ENCODE measurements at places on chromosomes 6 and 20. TPM values are rescaled to one million over a fixed set of nuclear protein-coding genes. Genes with fewer than 3 reads are reported as not detected.
A peak's percentile ranks its signal among the peaks of the same experiment; 100 is the strongest.

GRCh38 chr6:152312434-152312833, 324.7 kb downstream of the SYNE1 start:
- DNase-seq: no peak
- no peak overlapping the region for H3K27ac ChIP-seq
- H3K4me1 ChIP-seq: peaks cover 19% of the 10 kb centered on the region
- H3K36me3 ChIP-seq: no peaks in the 10 kb centered on the region

GRCh38 chr20:53122853-53123252, 150.7 kb downstream of the TSHZ2 start:
- H3K27ac ChIP-seq: no peak overlapping the region
- H3K27me3 ChIP-seq: no peaks in the 10 kb centered on the region
- peaks cover 11% of the 10 kb centered on the region for H3K36me3 ChIP-seq

- DNase-seq: peak; percentile 10
- H3K4me3 ChIP-seq: peak overlapping the region; percentile 63
- H3K27me3 ChIP-seq: no peaks in the 10 kb centered on the region
Observed at GRCh38 chr6:156167625-156168071, 609.5 kb upstream of the ARID1B start.

DNA sequence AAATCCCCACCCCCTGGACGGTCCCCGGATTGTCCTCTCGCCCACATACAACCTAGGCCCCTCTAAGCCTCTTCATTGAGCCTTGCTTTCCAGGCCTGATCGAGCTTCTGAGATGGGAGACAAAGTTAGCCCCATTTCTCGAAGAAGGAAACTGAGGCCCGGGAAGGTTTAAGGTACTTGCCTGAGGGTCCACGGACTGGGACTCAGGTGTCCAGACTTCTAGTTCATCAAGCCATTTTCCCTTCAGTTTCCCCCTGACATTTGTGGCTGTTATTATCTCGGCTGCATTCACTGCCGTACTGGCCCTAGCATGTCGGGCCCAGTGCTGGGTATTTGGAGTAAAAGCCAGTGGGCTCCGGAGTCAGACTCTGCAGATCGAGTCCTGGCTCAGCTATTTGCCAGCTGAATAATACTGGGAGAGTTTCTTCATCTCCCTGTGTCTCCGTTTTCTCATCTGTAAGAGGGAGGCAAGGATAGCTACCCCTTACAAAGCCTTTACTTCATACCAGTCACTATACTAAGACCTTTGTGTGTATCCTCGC, 633 bp downstream of the RPRD1B start:
- H3K27me3 ChIP-seq: no peaks in the 10 kb centered on the region
- DNase-seq: no peak
- H3K27ac ChIP-seq: peak overlapping the region; percentile 98
- H3K36me3 ChIP-seq: peaks cover 30% of the 10 kb centered on the region
- H3K4me1 ChIP-seq: peaks cover 61% of the 10 kb centered on the region

DNA sequence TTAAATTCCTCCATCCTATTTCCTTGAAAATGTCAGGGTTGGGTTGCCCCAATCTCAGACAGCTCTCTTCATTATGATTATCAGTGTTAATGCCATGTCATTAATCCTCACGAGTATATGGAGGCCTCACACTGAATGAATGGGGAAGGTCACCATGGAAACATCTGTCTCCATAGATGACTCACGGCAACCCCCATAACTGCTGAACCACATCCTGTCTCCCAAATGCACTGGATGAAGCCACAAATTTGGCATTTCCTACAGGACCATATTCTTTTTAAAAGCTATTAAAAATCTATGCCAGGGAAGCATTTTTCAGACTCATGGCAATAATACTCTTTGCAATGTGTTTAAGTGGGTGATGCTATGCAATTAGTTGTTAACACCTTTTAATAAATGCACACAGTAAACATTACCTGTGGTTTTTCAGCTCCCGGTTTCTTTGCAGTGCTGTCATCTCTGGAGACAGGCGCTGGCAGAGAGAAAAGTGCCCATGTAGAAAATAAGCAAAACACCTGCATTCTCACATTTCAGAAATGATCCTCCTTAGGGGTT, 80.1 kb upstream of the PTPRK start:
- peaks cover 23% of the 10 kb centered on the region for H3K4me1 ChIP-seq
- H3K27me3 ChIP-seq: peaks cover 13% of the 10 kb centered on the region
- peak; percentile 15 for DNase-seq
- H3K27ac ChIP-seq: no peak overlapping the region

DNA sequence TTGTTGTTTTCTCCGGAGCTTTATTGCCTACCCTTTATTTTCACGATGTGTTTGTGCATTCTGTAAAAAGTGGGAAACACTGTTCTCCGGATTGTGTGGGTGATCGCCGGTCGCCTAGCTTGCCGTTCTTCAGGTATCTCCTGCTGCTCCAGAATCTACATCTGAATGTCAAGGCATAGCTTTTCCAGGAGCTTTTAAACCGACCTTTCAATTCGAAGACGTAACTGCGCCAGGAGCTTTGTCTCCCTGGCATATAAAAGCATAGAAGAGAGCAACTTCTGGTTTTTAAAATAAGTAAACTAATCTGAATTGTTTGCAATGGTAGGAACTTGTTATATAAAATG, 96.0 kb downstream of the HFE start:
- peak overlapping the region; percentile 89 for H3K27ac ChIP-seq
- peaks cover 29% of the 10 kb centered on the region for H3K4me1 ChIP-seq
- H3K27me3 ChIP-seq: no peaks in the 10 kb centered on the region
- no peak for DNase-seq
- no peaks in the 10 kb centered on the region for H3K36me3 ChIP-seq

DNA sequence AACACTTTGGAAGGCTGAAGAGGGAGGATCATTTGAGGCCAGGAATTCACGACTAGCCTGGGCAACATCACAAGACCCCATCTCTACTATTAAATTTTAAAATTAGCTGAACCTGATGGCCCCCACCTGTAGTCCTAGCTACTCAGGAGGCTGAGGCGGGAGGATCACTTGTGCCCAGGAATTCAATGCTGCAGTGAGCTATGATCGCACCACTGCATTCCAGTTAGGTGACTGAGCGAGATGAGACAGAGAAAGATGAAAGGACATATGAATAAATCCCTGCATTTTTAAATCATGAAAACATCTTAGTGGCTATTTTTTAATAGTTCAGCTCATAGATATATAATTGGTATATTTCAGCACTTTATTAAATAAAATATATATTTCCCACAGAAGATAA, 93.8 kb downstream of the GPR63 start:
- no peaks in the 10 kb centered on the region for H3K36me3 ChIP-seq
- H3K4me1 ChIP-seq: no peaks in the 10 kb centered on the region
- no peak overlapping the region for H3K27ac ChIP-seq
- peaks cover 7% of the 10 kb centered on the region for H3K27me3 ChIP-seq

DNA sequence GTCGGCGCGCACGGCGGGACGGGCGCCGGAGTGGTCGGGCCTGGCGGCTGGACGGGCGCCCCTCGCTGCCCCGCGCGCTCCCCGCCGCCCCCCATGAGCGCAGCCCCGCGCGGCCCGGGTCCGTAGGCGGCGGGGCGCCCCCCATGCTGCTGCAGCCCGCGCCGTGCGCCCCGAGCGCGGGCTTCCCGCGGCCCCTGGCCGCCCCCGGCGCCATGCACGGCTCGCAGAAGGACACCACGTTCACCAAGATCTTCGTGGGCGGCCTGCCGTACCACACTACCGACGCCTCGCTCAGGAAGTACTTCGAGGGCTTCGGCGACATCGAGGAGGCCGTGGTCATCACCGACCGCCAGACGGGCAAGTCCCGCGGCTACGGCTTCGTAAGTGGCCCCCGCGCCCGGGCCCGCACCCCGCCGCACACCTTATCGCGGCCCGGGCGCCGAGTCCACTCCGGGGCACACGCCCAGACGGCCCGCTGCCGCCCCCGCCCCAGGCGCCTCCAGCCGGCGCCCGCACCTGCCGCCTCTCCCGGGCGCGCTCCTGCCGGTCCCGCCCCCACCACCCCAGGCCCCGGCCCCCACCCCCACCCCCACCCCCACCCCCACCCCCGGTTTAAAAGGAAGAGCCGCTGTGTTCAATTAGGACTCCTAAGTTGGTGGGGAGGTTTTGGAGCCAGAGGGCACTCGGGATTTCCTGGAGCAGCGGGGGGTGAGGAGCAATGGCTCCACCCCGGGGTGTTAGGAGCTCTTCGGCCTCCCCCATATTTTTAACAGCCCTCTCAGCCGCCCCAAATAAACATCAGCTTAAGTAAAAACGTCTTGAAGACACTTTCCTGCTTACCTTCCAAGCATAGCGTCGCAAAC, 474 bp downstream of the RBM38 start:
- H3K4me1 ChIP-seq: peaks cover 52% of the 10 kb centered on the region
- DNase-seq: peak; percentile 49
- H3K4me3 ChIP-seq: peak overlapping the region; percentile 90
- H3K36me3 ChIP-seq: peaks cover 31% of the 10 kb centered on the region
- no peaks in the 10 kb centered on the region for H3K27me3 ChIP-seq

- H3K4me3 ChIP-seq: no peak overlapping the region
- H3K4me1 ChIP-seq: no peaks in the 10 kb centered on the region
- DNase-seq: no peak
- H3K27ac ChIP-seq: no peak overlapping the region
Observed at GRCh38 chr6:99195986-99196655, 153.4 kb downstream of the FAXC start.

DNA sequence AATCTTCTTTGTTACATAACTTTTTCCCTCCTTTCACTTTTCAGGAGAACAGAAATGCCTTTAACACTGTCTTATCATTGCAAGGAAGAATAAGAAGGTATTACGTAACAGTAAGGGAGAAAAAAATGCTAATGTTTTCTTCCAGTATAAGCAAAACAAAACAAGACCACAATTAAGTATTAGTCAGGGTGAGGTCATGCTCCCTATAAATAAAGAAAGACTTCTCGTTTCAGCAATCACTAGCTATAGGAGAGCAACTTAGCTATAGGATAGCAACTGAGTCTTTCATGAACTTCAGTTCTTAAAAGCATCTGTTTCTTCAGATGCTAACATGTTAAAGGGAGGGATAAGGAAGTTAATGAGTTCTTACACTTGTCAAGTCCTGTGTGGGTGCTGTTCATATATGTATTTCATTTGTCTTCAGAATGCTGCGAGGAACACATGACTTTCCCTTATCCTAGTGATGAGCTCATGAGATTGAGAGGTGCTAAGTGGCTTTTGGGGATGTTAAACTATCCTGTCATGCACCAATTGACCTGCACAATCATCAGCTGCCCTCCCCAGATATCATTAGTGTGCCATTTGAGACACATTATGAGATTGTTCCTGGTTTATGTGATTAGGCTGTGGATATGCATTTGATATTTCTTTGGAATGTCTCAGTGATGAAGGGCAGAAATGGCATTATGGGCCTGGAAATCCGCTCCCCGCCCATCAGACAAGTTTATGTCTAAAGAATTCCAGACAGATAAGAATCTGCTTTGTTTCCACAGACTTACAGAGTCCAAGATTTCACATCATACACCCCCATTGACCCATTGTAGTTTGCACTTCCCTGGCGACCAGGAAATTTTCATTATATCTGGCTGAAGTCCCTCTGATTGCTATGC, 37.5 kb downstream of the LAMA4 start:
- peaks cover 2% of the 10 kb centered on the region for H3K4me1 ChIP-seq
- no peak overlapping the region for H3K27ac ChIP-seq
- no peak for DNase-seq
- H3K4me3 ChIP-seq: no peak overlapping the region

DNA sequence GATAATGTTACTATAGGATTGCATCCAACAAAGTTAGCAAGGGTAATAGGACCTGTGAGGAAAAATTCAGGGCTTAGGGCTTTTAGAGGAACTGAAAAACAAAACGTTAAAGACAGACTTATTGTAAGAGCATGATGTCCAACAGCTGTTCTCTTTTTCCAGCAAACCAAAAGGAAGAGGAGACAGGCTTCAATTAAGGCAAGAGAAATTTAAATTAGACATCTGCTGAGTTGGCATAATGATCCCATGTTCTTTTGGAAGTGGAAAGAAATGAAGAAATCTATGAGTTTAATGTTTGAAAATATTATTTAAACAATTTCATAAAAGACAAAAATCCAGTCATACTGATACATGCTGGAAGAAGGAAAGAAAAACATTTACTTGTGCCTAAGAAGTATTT, 95.7 kb upstream of the HMGCLL1 start:
- no peaks in the 10 kb centered on the region for H3K36me3 ChIP-seq
- H3K4me3 ChIP-seq: no peak overlapping the region
- no peaks in the 10 kb centered on the region for H3K27me3 ChIP-seq
- H3K4me1 ChIP-seq: no peaks in the 10 kb centered on the region

- DNase-seq: no peak
- no peak overlapping the region for H3K27ac ChIP-seq
- no peak overlapping the region for H3K4me3 ChIP-seq
- no peaks in the 10 kb centered on the region for H3K4me1 ChIP-seq
- H3K27me3 ChIP-seq: no peaks in the 10 kb centered on the region
Observed at GRCh38 chr6:34025861-34026260, 120.0 kb downstream of the GRM4 start.

GRCh38 chr6:102417368-102417998, 1024.0 kb downstream of the GRIK2 start:
- no peaks in the 10 kb centered on the region for H3K36me3 ChIP-seq
- no peaks in the 10 kb centered on the region for H3K4me1 ChIP-seq
- H3K27ac ChIP-seq: no peak overlapping the region
- no peaks in the 10 kb centered on the region for H3K27me3 ChIP-seq
- DNase-seq: no peak

GRCh38 chr20:23286346-23286745, 64.2 kb upstream of the NXT1 start:
- no peak overlapping the region for H3K4me3 ChIP-seq
- no peaks in the 10 kb centered on the region for H3K4me1 ChIP-seq
- H3K27ac ChIP-seq: no peak overlapping the region
- no peak for DNase-seq
- H3K36me3 ChIP-seq: no peaks in the 10 kb centered on the region
- peaks cover 9% of the 10 kb centered on the region for H3K27me3 ChIP-seq

GRCh38 chr6:81762132-81762531, 9.7 kb upstream of the TENT5A start:
- DNase-seq: no peak
- H3K4me3 ChIP-seq: no peak overlapping the region
- H3K27me3 ChIP-seq: peaks cover 11% of the 10 kb centered on the region
- H3K36me3 ChIP-seq: no peaks in the 10 kb centered on the region
- no peak overlapping the region for H3K27ac ChIP-seq

- no peaks in the 10 kb centered on the region for H3K36me3 ChIP-seq
- H3K4me3 ChIP-seq: no peak overlapping the region
- H3K27ac ChIP-seq: no peak overlapping the region
- no peak for DNase-seq
- peaks cover 19% of the 10 kb centered on the region for H3K27me3 ChIP-seq
Observed at GRCh38 chr6:125738276-125738675, 11.2 kb upstream of the HEY2 start.

DNA sequence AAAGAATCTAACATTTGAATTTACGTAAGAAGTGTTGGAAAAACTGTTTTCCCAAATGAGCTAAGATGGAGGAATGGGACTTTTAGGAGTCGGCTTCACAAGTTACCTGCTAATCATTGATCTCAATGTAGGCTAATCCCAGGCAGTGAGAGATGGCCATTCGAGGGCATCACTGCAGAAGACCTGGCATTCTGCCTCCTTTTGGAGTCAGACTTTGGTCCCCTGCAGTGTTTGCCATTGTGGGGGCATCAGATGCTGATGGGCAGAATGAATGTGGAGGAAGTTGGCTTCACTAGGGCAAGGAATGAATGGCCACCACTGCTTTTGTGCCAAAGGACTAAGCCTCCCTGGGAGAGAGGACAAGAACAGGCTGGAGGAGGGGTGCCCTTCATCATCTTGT, 55.7 kb upstream of the NKX2-2 start:
- no peaks in the 10 kb centered on the region for H3K36me3 ChIP-seq
- H3K4me1 ChIP-seq: peaks cover 7% of the 10 kb centered on the region
- peaks cover 5% of the 10 kb centered on the region for H3K27me3 ChIP-seq
- no peak overlapping the region for H3K4me3 ChIP-seq
- no peak for DNase-seq
- no peak overlapping the region for H3K27ac ChIP-seq

Gene GHRH
- not detected for total RNA-seq

Gene PSORS1C2
- total RNA-seq: not detected

Gene CITED2
- 22.9 TPM for total RNA-seq

Gene B3GALT4
- 4.4 TPM for total RNA-seq

Gene TBC1D7
- 27.1 TPM for total RNA-seq

Gene SCAF8
- 27.2 TPM for total RNA-seq

Gene FRK
- total RNA-seq: not detected

Gene SCUBE3
- total RNA-seq: not detected

Gene FGD2
- total RNA-seq: 0.48 TPM
